Central memory CD8-positive, alpha-beta T cell (primary cell): ENCODE measurements at places on chromosomes 5 and 9.

DNA sequence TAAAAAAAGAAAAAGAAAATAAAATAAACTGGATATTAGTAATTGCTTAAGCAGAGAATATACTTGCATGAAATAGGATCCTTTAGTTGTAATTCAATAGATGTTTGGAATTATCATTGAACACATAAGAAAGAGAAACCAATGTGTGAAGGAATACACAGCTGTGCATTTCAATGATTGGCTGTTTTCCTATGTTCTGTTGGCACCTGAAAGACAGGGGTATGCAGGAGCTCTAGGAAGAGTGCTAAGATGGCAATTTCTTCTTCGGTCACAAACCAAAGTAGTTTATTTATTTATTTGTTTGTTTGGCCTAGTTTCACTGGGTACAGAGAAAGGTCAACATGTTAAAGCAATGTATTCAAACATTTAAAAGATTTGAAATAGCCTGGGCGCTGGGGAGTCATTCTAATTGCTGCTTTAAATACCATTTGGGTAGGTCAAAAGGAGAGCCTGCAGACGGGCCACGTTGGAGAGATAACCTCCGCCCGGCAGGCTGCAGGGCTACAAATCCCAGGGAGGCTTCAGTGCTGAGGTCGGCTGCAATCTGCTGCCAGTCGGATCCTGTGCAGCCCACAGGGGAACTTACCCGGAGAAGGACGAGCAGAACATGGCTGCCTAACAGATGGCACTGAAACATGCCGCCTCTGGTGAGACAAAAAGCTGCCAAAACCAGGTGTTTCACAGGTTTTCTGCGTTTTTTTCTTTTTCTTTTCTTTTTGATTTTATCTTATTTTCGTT is 154.2 kb upstream of the TYRP1 start:
- H3K4me1 ChIP-seq: no peaks in the 10 kb centered on the region
- H3K36me3 ChIP-seq: no peaks in the 10 kb centered on the region
- H3K27ac ChIP-seq: no peak overlapping the region
- H3K27me3 ChIP-seq: no peaks in the 10 kb centered on the region

DNA sequence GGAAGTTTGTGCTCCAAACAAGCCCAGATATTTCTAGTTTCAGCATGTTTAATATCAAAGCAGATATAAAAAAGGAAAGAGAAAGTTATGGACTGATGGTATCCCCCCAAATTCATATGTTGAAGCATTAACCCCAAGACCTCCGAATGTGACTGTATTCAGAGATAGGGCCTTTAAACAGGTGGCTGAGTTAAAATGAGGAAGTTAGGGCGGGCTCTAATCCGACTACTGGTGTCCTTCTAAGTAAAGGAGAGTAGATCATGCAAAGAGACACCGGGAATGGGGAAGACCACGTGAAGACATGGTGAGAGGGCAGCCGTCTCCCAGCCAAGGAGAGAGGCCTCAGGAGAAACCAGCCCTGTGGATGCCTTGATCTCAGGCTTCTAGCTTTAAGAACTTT is 324.1 kb upstream of the KIF2A start:
- peaks cover 23% of the 10 kb centered on the region for H3K27me3 ChIP-seq
- no peaks in the 10 kb centered on the region for H3K36me3 ChIP-seq
- no peak overlapping the region for H3K4me3 ChIP-seq
- H3K4me1 ChIP-seq: no peaks in the 10 kb centered on the region
- no peak for DNase-seq

DNA sequence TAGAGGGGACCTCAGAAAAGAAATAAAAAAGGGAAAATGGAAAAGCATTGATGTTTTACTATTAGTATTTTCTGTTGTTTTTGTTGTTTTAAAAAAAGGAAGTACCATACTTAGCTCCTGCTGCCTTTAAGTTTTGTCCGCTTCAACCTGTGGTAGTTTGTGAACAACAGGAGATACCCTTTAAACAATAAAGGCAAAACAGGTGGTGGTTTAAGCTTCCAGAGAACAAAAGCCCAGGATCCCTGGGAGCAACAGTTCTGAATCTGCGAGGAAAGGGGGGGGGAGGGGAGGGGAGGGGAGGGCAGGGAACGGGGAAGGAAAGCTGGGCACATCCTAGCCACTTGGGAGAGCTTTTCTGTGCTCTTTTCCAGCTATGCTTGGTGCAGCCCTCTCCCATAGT is 2.1 kb upstream of the PSIP1 start:
- no peak overlapping the region for H3K4me3 ChIP-seq
- H3K27ac ChIP-seq: no peak overlapping the region
- no peak for DNase-seq
- H3K4me1 ChIP-seq: peaks cover 29% of the 10 kb centered on the region
- peaks cover 20% of the 10 kb centered on the region for H3K36me3 ChIP-seq
- H3K27me3 ChIP-seq: no peaks in the 10 kb centered on the region

DNA sequence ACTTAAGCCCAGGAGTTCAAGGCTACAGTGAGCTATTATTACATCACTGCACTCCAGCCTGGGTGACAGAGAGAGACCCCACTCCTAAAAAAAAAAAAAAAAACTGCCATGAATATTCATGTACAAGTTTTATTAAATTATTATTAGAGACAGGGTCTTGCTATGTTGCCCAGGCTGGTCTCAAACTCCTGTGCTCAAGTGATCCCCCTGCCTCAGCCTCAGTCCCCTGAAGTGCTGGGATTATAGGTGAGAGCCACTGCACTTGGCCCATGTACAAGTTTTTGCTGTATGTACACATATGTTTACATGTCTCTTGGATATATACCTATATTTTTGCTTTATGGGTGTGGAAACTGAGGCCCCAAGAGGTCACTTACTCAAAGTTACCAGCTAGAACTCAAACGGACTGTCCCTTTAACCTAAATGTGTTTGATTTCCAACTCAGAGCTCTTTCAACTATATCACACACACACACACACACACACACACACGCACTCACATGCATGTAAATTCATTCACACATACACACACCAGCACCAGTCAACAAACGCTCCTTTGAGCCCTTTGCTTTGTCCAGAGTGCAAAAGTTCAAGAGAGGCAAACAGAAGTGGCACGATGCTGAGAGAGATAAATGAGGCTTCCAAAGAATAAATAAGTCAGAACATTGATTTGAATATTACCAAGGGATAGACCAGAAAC is 42.3 kb upstream of the STRBP start:
- no peak for DNase-seq
- peaks cover 5% of the 10 kb centered on the region for H3K4me1 ChIP-seq
- no peak overlapping the region for H3K4me3 ChIP-seq
- H3K27ac ChIP-seq: no peak overlapping the region
- H3K27me3 ChIP-seq: no peaks in the 10 kb centered on the region

- H3K36me3 ChIP-seq: no peaks in the 10 kb centered on the region
- H3K4me1 ChIP-seq: peaks cover 1% of the 10 kb centered on the region
- H3K4me3 ChIP-seq: no peak overlapping the region
- peaks cover 36% of the 10 kb centered on the region for H3K27me3 ChIP-seq
Measured at GRCh38 chr9:126151686-126152134, 174.9 kb upstream of the MVB12B start.

DNA sequence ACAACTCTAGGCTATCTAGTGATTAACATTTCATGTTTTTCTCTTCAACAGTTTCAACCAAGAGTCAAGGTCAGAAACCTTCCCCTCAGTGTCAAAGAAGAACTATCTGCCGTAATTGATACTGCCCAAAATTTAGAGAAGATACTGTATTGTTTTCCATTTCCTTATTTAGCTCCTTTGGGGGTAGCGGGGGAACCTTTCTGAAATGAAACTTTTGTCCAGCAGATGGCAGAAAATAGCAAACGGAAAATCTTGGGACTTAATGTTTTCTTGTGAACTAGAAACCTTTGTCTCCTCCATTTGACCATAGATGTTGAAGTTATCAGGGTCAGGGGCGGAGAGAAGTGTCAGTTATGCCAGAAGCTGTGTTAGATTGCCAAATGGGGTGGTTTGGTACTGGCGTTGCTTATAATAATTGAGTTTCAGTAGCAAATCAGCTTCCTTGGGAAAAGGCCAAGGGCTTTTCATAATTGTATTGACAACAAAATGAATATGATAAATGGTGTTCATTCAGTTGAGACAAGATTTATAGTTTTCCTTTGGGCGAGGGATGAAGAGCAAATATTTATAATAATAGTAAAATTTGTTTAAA is 101.7 kb upstream of the TLX3 start:
- H3K4me3 ChIP-seq: no peak overlapping the region
- no peaks in the 10 kb centered on the region for H3K4me1 ChIP-seq
- no peak overlapping the region for H3K27ac ChIP-seq
- no peak for DNase-seq

GRCh38 chr9:126388964-126389708 is 62.5 kb downstream of the MVB12B start:
- no peak overlapping the region for H3K4me3 ChIP-seq
- no peak for DNase-seq
- H3K4me1 ChIP-seq: peaks cover 18% of the 10 kb centered on the region
- H3K36me3 ChIP-seq: peaks cover 43% of the 10 kb centered on the region
- no peaks in the 10 kb centered on the region for H3K27me3 ChIP-seq

GRCh38 chr5:133735346-133735745 is 123.0 kb upstream of the FSTL4 start:
- H3K36me3 ChIP-seq: no peaks in the 10 kb centered on the region
- H3K4me1 ChIP-seq: no peaks in the 10 kb centered on the region
- H3K27ac ChIP-seq: no peak overlapping the region
- no peak for DNase-seq
- H3K4me3 ChIP-seq: no peak overlapping the region
- H3K27me3 ChIP-seq: peaks cover 43% of the 10 kb centered on the region

GRCh38 chr5:149797897-149798296 is 67.8 kb downstream of the PPARGC1B start:
- no peaks in the 10 kb centered on the region for H3K4me1 ChIP-seq
- DNase-seq: no peak
- no peak overlapping the region for H3K4me3 ChIP-seq
- no peaks in the 10 kb centered on the region for H3K36me3 ChIP-seq

DNA sequence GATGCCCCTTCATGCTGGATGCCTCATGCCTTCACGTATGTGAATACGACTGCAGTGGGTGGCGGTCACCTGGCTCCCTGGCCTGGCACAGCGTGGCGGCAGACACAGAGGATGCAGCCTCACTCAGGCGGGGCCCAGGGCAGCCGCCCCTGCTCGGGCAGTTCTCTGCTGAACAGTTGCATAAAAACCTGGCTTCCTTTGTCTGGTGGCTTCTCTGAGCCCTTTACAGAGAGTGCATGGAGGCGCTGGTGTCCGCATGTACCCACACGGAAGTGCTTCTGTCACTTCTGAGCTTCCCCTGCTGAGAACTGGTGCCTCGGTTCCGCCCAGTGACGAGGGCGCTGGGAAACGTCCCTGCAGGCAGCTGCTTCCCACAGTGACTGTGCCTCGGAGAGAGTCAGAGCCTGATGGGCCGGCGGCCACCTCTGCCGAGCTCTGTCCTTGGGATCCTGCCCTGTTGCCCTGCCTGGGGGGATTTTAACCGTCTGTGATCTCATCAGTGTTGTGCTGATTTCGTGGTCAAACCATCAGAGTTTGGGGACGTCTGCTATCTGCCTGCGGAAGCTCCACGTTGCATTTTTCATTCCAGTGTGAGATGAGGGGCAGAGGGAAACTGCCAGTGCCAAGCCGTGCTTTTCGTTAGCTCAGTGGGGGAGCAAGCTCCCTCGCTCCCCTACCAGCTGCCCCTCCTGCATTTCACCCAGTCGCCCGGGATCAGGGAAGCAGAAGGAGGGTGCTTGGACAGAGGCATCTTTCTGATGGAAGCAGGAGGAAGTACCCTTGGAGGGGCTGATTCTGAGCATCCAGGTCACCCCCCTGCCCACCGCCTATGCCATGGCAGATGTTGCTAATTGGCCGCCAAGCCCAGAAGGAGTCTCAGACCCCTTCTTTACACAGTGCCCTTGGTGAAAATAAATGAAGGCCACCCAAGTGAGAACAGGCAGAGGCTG is 153.0 kb upstream of the COL5A1 start:
- no peak for DNase-seq
- no peak overlapping the region for H3K27ac ChIP-seq
- no peak overlapping the region for H3K4me3 ChIP-seq
- H3K36me3 ChIP-seq: no peaks in the 10 kb centered on the region
- H3K4me1 ChIP-seq: no peaks in the 10 kb centered on the region
